ENCODE measurements at places on chromosomes 3 and 15. TPM values are rescaled to one million over a fixed set of nuclear protein-coding genes. Genes with fewer than 3 reads are reported as not detected.

Gene GPR160
- 33.7 TPM for total RNA-seq

Gene ERICH6
- total RNA-seq, result not detected

Gene ATP8B4
- total RNA-seq, result 0.98 TPM

Gene CACNA2D2
- 6.9 TPM for total RNA-seq

Gene GPR171
- total RNA-seq, result not detected

Gene MAGEF1
- total RNA-seq, result 60.1 TPM

Gene SLC7A14
- total RNA-seq, result 0.93 TPM

Gene TGFBR2
- 21.2 TPM for total RNA-seq

Gene SEMA6D
- total RNA-seq, result 10.6 TPM

GRCh38 chr15:100692671-100693070 is 90.3 kb downstream of the ASB7 start:
- DNase-seq, result no peak
- no peaks in the 10 kb centered on the region for H3K4me1 ChIP-seq
- no peak overlapping the region for H3K27ac ChIP-seq
- peaks cover 28% of the 10 kb centered on the region for H3K27me3 ChIP-seq
- H3K4me3 ChIP-seq, result no peak overlapping the region
- no peaks in the 10 kb centered on the region for H3K36me3 ChIP-seq

- no peak for DNase-seq
- no peaks in the 10 kb centered on the region for H3K36me3 ChIP-seq
- no peak overlapping the region for H3K4me3 ChIP-seq
- H3K27ac ChIP-seq, result no peak overlapping the region
- peaks cover under 1% of the 10 kb centered on the region for H3K4me1 ChIP-seq
These were observed 180.4 kb upstream of the CTNNB1 start for GRCh38 chr3:41018855-41019254.

- no peak for DNase-seq
- no peaks in the 10 kb centered on the region for H3K36me3 ChIP-seq
- H3K27ac ChIP-seq, result no peak overlapping the region
- H3K4me1 ChIP-seq, result no peaks in the 10 kb centered on the region
These were observed 54.7 kb upstream of the CD47 start for GRCh38 chr3:108145578-108145977.

DNA sequence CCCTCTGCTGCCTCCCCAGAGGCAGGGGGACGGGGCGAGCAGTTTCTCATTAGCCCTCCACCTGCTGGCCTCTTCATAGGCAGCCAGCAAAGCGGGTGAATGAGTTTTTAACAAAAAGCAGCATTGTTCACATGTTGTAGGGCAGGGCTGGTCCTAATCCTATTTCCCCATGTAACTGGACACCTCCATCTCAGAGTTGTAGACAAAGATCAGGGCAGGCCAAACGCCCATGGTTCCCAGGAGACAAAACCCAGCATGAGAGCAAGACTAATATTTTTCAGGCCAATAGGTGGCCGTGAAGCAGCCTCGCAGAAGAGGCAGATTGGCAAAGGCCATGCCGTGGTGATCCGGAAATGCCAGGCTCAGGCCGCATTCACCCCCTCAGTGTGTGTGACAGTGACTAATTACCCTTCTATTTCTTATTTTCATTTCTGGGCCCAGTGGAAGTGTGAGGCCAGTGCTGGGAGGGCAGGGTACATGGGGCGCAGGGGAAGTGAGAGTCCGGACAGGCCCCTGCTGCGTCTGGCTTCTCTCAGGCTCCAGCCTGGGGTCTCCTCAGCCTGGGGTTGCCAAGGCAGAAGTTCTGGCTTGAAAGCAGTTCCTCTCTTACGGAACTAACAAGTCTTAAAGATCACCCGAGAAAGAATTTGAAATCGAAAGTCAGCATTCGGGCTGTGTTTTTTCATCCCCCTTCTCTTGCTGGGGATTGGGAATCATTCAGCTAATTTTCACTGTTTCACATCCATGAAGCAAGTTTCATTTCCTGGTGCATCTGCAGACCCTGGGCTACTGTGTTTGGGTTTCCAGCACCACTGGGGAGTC is 64.8 kb downstream of the BOC start:
- no peaks in the 10 kb centered on the region for H3K27me3 ChIP-seq
- peak overlapping the region; percentile 0 for H3K4me3 ChIP-seq
- no peak for DNase-seq
- H3K36me3 ChIP-seq, result peaks cover 2% of the 10 kb centered on the region

GRCh38 chr3:107910713-107911259 is 180.0 kb downstream of the CD47 start:
- H3K36me3 ChIP-seq, result no peaks in the 10 kb centered on the region
- no peaks in the 10 kb centered on the region for H3K27me3 ChIP-seq
- no peaks in the 10 kb centered on the region for H3K4me1 ChIP-seq
- no peak overlapping the region for H3K4me3 ChIP-seq

DNA sequence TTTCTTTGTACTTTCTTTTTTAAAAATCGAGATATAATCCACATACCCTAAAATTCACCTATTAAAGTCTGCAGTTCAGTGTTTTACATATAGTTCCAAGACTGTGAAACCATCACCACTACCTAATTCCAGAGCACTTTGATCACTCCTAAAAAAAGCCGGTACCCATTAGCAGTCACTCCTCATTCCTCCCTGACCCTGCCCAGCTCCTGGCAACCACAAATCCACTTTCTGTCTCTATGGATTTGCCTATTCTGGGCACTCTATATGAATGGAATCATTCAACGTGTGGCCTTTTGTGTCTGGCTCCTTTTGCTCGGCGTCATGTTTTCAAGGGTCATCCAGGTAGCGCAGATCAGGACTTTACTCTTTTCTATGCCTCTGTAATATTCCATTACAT is 17.3 kb downstream of the TRPM1 start:
- H3K27me3 ChIP-seq, result peaks cover 26% of the 10 kb centered on the region
- H3K4me1 ChIP-seq, result peaks cover 3% of the 10 kb centered on the region
- DNase-seq, result no peak
- H3K4me3 ChIP-seq, result no peak overlapping the region
- no peaks in the 10 kb centered on the region for H3K36me3 ChIP-seq
- no peak overlapping the region for H3K27ac ChIP-seq

DNA sequence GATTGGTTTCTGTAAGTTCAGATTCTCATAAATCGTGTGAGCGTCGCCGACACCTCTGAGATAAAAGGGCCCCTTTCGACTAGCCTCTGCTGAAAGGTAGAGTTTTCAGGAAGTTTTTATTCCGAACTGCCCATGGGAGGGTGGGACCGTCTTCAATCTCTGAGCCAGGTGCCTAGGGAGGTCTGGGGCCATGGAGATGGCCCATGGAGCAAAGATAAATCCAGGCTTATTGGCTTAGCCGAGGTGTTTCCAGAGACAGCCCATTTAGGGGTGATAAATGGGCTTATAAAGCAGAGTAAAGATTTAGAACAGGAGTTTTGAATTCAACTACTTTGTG is 442 bp downstream of the QTRT2 start:
- no peaks in the 10 kb centered on the region for H3K27me3 ChIP-seq
- H3K36me3 ChIP-seq, result no peaks in the 10 kb centered on the region
- H3K4me1 ChIP-seq, result peaks cover 16% of the 10 kb centered on the region
- H3K4me3 ChIP-seq, result peak overlapping the region; percentile 94

- no peak overlapping the region for H3K4me3 ChIP-seq
- DNase-seq, result no peak
- H3K4me1 ChIP-seq, result no peaks in the 10 kb centered on the region
- peaks cover 11% of the 10 kb centered on the region for H3K27me3 ChIP-seq
These were observed 209.0 kb downstream of the SLCO3A1 start for GRCh38 chr15:92062505-92062904.

DNA sequence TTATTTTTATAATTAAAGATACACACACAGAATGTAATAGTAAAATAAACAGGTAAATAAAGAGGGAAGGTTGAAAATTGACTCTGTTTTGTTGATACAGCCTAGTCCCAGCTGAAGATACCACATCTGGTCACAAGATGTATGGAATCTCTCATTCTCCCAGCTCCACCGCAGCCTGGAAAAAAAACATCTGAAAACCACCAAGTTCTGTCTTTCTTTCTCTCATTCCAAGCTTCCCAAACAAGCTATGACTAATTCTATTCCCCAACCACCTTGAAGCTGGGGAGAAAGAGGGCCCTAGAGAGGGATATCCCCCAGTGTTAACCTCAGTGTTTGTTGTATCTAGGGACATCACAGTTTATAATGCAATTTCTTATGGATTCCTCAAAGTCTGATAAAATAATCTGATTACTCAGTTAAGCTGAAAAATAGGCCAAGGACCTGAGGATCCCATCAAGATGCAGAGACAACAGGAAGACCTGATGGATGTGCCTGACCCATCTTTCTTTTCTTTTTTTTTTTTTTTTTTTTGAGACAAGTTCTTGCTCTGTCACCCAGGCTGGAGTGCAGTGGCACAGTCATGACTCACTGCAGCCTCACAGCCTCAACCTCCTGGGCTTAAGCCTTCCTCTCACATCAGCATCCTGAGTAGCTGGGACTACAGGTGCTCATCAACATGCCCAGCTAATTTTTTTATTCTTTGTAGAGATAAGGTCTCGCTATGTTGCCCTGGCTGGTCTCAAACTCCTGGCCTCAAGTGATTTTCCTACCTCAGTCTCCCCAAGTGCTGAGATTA is 38.1 kb downstream of the SRGAP3 start:
- H3K4me1 ChIP-seq, result no peaks in the 10 kb centered on the region
- H3K36me3 ChIP-seq, result no peaks in the 10 kb centered on the region
- no peak overlapping the region for H3K4me3 ChIP-seq
- DNase-seq, result no peak
- no peak overlapping the region for H3K27ac ChIP-seq

GRCh38 chr3:69241769-69242168 is 119.4 kb upstream of the LMOD3 start:
- no peaks in the 10 kb centered on the region for H3K27me3 ChIP-seq
- DNase-seq, result no peak
- H3K4me3 ChIP-seq, result no peak overlapping the region
- H3K27ac ChIP-seq, result peak overlapping the region; percentile 24
- peaks cover 6% of the 10 kb centered on the region for H3K36me3 ChIP-seq
- peaks cover 23% of the 10 kb centered on the region for H3K4me1 ChIP-seq

GRCh38 chr15:40428185-40428584 is 12.6 kb upstream of the BAHD1 start:
- peaks cover 39% of the 10 kb centered on the region for H3K27me3 ChIP-seq
- no peak overlapping the region for H3K27ac ChIP-seq
- H3K4me1 ChIP-seq, result no peaks in the 10 kb centered on the region
- DNase-seq, result no peak
- H3K4me3 ChIP-seq, result no peak overlapping the region
- H3K36me3 ChIP-seq, result no peaks in the 10 kb centered on the region

GRCh38 chr3:18635215-18635614 is 210.1 kb upstream of the SATB1 start:
- H3K36me3 ChIP-seq, result no peaks in the 10 kb centered on the region
- H3K27ac ChIP-seq, result no peak overlapping the region
- H3K4me3 ChIP-seq, result no peak overlapping the region
- H3K27me3 ChIP-seq, result no peaks in the 10 kb centered on the region

- no peaks in the 10 kb centered on the region for H3K27me3 ChIP-seq
- no peak for DNase-seq
- peaks cover 3% of the 10 kb centered on the region for H3K36me3 ChIP-seq
These were observed 175.1 kb downstream of the PTPRG start for GRCh38 chr3:61736506-61736905.

- H3K4me1 ChIP-seq, result peaks cover 3% of the 10 kb centered on the region
- no peaks in the 10 kb centered on the region for H3K27me3 ChIP-seq
- H3K36me3 ChIP-seq, result no peaks in the 10 kb centered on the region
- no peak overlapping the region for H3K4me3 ChIP-seq
- DNase-seq, result no peak
These were observed 1021.0 kb downstream of the MCTP2 start for GRCh38 chr15:95252404-95252803.

- peaks cover 4% of the 10 kb centered on the region for H3K27me3 ChIP-seq
- H3K4me1 ChIP-seq, result no peaks in the 10 kb centered on the region
- no peak within 1 kb of the TSS for H3K4me3 ChIP-seq
- no peak within 1 kb of the TSS for H3K27ac ChIP-seq
- no peak for DNase-seq
- H3K36me3 ChIP-seq, result peaks cover 2% of the 10 kb centered on the region
These were observed at the start of gene SPESP1 for GRCh38 chr15:68930268-68931022. SPESP1 (plus strand) TSS chr15:68930525; CDS start chr15:68930654, 129 bp downstream.

DNA sequence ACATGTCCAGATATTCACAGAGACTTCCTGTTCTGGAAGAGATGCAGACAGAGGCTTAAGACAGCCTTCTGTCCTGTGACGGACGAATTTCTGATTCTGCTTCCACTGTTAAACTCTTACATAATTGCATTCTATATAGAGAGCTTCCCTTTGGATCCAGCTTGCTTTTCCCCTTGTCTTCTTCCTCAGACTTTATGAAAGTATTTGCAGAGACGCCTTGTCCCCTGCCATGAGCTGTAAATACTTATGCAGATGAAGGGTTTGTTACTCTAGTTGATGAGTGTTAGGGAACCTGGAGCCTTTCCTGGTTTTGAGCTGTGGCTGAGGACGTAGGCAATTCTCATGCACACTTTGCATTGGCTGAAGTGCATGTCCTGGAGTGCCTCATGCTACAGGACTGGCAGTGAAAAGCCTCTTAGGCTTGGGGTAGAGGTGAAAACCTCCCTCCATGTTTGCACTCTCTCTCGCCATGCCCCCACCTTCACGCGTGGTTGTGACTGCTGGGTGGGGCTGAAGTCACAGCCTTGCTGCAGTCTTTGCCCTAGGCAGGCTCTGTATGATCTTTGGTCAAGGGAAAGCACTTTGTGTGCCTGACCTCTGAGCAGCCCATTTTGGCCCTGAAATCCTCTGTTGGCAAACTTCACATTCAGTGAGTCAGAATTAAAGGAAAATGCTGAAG is 286.6 kb downstream of the PTPRG start:
- no peak overlapping the region for H3K27ac ChIP-seq
- H3K36me3 ChIP-seq, result no peaks in the 10 kb centered on the region

DNA sequence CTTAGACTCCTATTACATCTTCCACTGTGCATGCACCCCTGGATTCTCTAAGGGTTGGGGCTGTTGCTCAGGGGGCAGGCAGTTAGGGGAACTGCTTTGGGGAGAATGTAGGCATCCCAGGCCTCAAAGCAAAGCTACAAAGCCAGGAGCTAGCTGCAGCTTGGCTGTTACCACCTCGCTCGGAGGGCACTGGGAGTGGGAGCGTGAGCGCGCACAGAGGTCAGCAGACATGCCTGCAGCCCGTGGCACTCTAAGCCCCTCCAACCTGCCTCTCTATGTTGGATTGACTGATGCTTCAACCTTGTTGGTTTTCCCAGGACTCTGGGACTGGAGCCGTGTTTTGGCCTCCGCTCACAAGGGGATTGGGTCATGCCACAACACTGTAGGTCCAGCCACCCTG is 69.8 kb downstream of the CPN2 start:
- no peak overlapping the region for H3K4me3 ChIP-seq
- DNase-seq, result no peak
- no peaks in the 10 kb centered on the region for H3K36me3 ChIP-seq

GRCh38 chr3:189238071-189238470 is 66.3 kb downstream of the TPRG1 start:
- H3K27me3 ChIP-seq, result peaks cover 11% of the 10 kb centered on the region
- no peaks in the 10 kb centered on the region for H3K4me1 ChIP-seq
- H3K27ac ChIP-seq, result no peak overlapping the region
- DNase-seq, result no peak

DNA sequence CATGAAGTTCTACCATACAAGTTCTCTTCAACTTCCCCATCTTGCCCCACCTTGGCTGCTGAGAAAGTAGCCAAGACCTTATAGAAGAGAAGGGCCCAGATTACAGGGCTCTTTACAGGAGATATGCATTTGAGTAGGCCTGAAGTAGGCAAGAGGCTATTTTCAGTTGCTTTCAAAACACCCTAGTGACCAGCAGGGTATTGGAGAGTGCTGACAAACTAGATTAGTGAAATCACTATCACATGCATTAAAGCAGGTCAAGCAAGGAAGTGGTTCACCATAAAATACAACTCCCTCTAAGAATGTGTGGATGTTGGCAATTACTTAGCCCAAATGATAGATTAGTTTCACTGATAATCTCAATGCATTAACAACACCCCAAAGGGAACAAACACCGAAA is 2.7 kb upstream of the LZTFL1 start:
- no peak overlapping the region for H3K4me3 ChIP-seq
- no peak for DNase-seq
- peaks cover 60% of the 10 kb centered on the region for H3K27me3 ChIP-seq
